ENCODE measurements at places on chromosomes 1 and 21. TPM values are rescaled to one million over a fixed set of nuclear protein-coding genes. Genes with fewer than 3 reads are reported as not detected.

LCE2C gene
- not detected for total RNA-seq

- DNase-seq: peak; percentile 34
Measured at GRCh38 chr1:87329526-87330056, 911 bp downstream of the LMO4 start.

NIBAN1 gene
- 9.6 TPM for total RNA-seq

DNA sequence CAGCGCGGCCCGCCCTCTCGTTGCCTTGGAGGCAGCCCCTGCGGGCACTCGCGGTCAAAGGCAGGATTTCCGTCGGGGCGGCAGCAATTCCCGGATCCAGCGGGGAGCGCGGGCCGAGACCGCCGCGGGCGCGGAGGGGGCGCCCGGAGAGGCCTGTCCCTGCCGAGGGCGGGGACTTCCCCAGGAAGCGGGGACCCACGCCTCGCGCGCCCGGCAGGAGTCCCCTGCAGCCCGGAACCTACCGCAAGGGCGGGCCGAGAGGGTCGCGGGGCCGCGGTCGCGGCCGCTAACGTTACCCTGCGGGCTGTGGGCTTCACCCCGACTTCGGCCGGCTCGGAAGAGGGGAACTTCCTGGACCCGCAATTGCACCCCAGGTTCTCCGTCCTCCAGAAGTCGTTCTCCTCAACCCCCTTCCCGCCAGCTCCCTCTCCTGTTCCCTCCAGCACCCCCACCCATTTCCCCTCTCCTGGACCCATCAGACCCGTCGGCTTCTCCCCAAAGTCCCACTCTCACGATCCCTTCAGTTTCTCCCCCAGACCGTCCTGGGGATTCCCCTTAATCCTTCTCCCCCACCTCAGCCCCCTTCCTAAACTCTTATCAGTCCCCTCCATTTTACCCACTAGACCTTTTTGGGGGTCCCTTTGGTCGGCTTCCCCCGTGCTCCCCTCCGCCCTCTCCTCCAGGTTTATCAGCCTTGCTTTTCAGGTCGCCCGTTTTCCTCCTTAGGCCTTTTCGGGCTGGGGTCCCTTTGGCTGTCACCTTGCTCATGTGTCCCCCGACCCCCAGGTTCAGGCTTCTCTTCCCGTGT lies 604 bp downstream of the FGR start:
- DNase-seq: peak; percentile 48

- no peak for DNase-seq
Measured at GRCh38 chr21:42113926-42114409, 42.9 kb downstream of the UMODL1 start.

- DNase-seq: peak; percentile 25
Measured at GRCh38 chr1:28811766-28812668, at the start of gene OPRD1. Gene OPRD1, plus strand, starts transcription at chr1:28812170. Its CDS starts 214 bp downstream, at chr1:28812384.

SPRR2F gene
- total RNA-seq: not detected
